ENCODE measurements at places on chromosomes 6 and 20. TPM values are rescaled to one million over a fixed set of nuclear protein-coding genes. Genes with fewer than 3 reads are reported as not detected.

GRCh38 chr6:89888871-89889270, 5.4 kb upstream of the GJA10 start:
- DNase-seq = no peak

GRCh38 chr6:121856296-121856695, 420.9 kb downstream of the GJA1 start:
- no peak for DNase-seq

DNA sequence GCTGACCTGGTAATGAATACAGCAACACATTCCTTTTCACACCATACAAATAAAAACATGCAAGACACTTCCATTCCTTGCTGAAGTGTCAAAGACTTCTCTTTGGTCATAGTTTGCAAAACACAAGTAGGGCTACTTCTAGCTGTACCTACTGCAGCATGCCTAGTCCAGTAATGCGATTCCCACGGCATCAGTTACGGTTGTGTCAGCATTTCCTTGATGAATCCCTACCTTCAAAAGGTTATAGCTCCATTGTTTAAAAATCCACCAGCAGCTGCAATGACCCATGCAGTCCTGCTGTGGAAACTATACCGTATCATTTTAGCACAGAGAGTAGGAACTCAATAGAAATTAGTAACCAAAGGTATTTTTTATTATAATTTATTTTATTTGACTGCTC, 1371.5 kb downstream of the EPHA7 start:
- no peak for DNase-seq

DNA sequence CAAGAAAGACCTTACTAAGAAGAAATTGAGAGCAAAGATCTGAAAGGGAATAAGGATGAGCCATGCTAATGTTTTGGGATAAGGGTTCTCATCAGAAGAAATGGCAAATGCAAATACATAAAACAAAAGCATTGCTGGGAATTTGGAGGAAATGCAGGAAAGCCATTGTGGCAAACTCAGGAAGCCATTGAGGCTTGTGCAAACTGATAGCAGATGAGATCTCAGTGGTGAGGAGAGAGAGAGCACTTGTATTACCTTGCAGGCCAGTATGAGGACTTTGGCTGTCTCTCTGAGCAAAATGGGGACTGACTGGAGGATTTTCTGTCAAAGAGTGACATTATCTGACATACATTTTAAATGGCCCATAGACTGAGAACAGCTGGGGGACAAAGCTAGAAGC, 103.0 kb downstream of the ADGRB3 start:
- no peak for DNase-seq

- no peak for DNase-seq
Measured at GRCh38 chr6:79543411-79543810, 6.2 kb upstream of the LCA5 start.

DNA sequence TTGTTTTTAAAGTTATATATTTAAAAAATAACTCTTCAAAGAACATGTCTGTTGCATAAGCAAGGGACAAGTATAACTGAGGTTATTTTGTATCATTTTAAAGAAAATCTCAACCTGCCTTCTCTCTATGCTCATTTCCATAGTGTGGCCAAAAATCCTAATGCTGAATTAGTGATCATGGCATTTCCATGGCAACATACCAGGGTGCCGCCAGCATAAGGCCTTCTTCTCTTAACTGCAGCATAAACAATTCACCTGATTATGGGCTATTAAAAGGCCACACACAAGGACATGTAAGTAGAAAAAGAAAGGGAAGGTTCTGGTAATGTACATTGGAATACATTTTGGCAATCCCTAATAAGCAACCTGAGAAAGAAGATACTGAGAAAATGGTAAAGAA, 95.1 kb upstream of the RNF217 start:
- no peak for DNase-seq

- DNase-seq = no peak
Measured at GRCh38 chr6:4670290-4670689, 105.9 kb upstream of the CDYL start.

DNA sequence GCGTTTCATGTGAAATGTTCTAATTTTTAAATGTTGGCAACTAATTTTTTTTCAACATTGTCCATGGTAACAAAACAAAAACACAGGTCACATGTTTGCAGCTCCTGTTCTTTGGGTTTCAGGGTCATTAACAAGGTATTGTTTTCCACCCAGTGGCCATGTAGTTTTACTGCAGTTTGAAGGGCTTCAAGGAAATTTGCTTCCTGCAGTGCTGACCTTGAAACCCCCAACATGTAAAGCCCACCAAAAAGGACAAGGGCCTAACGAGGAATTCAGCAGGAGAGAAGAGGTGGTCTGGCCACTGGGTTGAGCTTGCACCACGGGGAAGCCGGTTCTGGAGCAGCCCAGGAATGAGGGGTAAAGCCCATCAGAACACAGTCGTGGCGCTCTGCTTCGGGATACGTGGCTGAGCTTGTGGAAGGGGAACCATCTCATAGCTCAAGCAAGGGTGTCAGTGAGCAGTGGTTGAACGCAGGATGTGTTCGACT, 13.9 kb upstream of the KLHL31 start:
- no peak for DNase-seq

DNA sequence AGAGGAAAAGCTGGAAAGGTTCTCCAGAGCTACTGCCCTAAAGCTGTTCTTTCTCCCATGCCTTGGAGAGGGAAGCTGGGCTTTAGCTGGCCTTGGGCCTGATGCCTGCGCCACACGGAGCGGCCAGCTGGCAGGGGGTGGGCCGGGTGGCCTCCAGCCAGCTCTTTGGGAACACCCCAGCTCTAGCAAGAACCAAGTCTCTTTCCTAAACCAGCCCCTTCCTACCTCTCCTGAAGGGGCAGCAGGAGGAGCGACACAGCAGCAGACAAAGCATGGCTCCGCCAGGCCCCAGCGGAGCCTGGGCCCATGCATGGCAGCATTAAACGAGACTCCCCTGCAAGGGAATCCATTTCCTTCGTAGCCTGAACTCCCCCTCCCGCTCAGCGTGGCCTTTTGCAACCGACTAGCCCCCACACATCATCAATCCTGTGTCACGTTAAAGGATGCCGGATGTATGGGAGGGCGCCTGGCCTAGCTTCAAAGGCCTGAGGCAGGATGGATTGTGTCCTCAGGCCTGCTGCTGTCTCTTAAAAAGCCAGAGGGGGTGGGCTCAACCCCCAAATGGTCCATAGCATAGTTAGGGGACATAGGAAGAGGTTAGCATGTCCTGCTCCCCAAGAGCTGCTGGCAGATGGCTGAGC, 14.0 kb downstream of the MRPS18A start:
- no peak for DNase-seq

DNA sequence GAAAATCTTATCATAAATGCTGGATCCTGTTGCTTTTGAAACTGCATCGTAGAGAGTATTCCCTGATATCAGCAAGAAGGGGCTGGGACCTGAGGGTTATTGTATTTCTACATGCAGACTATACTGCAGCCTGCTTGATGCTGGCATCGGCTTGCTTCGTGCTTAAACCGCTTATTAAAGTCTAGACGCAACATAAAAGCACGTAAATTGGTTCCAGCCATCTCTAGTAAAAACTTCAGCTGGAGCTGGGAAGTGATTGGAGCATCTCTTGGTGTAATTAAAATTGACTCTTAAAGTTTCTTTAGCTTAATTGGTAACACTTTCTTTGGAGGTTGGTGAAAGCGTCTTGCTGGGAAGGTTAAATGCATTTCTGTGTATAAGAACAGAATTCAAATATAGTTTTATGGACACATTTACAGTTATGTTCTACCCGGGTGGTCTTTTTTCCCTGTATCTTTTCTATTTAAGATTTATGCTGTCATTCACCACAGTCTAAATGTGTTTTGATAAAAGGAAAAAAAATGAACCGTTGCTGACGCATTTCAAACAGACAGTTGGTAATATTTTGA, 139.0 kb upstream of the JAG1 start:
- DNase-seq = no peak

Gene BPIFB2
- total RNA-seq = not detected

Gene RIPPLY2
- not detected for total RNA-seq

Gene CAGE1
- total RNA-seq = 1.1 TPM

Gene FERMT1
- total RNA-seq = not detected

Gene MDFI
- not detected for total RNA-seq

Gene RAET1L
- not detected for total RNA-seq

Gene SOX18
- not detected for total RNA-seq

Measured in natural killer cell (primary cell).